ENCODE measurements at places on chromosomes 12 and 14.

- no peak for DNase-seq
Measured at GRCh38 chr12:123119808-123120207, 31.1 kb downstream of the PITPNM2 start.

GRCh38 chr14:29264865-29265264 lies 498.3 kb downstream of the FOXG1 start:
- DNase-seq: no peak

DNA sequence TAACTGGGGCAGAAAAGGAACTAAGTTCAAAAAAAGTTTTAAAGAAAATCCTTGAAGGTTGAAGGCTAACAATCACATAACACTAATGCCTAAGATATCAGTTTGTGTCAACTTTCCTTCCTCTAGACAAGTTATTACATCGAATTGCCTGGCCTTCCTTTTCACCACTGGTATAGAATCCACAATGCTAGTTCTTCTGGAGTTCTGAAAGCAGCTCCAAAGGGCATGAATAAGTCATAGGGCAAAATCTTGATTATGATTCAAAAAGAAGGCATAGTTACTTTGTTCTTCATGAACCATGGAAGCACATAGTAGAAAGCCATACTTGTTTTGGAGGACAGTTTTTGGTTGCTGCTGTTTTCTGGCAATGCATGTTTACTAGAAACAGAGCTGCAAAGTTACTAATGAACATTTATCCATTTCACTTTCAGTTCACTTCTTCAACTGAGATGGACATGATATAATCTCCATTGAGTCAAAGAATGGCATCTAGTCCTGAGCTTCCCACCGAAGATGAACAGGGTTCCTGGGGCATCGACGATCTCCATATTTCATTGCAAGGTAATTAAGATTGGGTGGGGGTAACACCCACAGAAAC lies 56.0 kb downstream of the SYNE2 start:
- DNase-seq: no peak

DNA sequence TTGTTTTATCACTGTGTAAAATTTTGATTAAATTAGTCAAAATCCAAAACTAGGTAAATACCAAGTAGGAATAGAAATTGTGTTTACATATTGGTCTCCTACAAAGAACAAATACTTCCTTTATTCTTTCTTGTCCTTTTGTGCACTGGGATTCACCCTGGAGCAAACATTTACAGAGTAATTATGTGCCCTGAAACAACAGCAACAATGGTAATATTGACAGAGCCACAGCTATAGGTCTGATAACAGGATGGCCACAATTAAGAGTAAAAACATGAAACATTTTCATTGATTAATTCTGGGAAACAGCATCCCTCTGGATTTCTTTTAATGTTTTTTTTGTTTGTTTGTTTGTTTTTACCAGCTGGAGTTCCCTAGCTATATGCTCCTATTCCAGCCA lies 61.2 kb downstream of the SLC38A6 start:
- DNase-seq: no peak

GRCh38 chr14:23916446-23916845 lies 37.1 kb upstream of the DHRS4 start:
- DNase-seq: no peak

DNA sequence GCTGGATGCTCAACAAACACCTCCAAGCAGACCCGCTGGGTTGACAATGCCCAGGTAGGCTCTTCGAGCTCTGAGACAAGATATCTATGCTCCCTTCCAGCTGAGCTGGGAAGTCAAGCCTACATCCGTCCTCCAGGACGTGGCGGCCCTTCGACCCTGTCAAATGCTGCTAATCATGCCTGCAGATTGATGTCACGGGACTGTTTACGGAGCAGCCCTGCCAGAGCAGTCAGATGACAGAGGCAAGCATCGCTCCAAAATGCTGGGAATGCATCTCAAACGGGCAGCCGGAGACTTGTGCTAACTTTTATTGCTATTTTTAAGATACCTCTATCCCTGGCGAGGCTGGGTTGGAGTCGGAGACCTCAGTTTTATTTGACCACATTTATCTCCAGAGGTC lies 139.2 kb downstream of the NTF3 start:
- DNase-seq: no peak

DNA sequence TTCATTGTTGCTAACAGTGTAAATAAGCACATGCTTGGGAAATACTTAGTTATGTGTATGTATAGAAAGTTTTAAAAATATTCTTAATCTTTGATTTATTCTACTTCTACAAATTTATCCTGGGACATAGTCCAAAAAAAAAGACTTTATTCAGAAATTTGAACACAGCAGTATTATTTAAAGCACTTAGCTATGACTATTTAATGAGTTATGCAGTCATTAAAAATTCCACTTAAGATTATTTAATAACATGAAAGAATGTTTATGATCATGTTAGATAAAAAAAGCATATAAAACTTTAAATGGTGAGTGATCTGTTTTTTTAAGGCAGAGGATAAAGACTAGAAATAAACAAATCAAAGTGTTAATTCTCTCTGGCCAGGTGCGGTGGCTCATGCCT lies 78.3 kb downstream of the BAZ1A start:
- no peak for DNase-seq
